ENCODE measurements at places on chromosomes 1 and 21.
A peak's percentile ranks its signal among the peaks of the same experiment; 100 is the strongest.

- no peak for DNase-seq
Measured at GRCh38 chr1:116164604-116165368, 53.6 kb downstream of the MAB21L3 start.

GRCh38 chr21:18715606-18716005, 312.0 kb upstream of the TMPRSS15 start:
- DNase-seq = no peak

GRCh38 chr1:173496757-173497320, 19.7 kb downstream of the PRDX6 start:
- DNase-seq = no peak

DNA sequence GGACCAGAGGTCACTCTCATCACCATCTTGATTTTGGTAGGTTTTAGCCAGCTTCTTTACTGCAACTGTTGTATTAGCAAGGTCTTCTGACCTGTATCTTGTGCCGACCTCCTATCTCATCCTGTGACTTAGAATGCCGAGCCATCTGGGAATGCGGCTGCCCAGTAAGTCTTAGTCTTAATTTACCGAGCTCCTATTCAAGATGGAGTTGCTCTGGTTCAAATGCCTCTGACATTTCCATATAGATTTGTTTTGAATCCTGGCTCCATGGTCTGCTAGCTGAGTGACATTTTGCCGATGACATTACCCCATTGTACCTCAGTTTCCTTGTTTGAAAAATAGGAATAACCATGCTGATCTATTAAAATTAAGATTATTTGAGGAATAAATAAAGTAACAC, 193.9 kb upstream of the HMCN1 start:
- no peak for DNase-seq

DNA sequence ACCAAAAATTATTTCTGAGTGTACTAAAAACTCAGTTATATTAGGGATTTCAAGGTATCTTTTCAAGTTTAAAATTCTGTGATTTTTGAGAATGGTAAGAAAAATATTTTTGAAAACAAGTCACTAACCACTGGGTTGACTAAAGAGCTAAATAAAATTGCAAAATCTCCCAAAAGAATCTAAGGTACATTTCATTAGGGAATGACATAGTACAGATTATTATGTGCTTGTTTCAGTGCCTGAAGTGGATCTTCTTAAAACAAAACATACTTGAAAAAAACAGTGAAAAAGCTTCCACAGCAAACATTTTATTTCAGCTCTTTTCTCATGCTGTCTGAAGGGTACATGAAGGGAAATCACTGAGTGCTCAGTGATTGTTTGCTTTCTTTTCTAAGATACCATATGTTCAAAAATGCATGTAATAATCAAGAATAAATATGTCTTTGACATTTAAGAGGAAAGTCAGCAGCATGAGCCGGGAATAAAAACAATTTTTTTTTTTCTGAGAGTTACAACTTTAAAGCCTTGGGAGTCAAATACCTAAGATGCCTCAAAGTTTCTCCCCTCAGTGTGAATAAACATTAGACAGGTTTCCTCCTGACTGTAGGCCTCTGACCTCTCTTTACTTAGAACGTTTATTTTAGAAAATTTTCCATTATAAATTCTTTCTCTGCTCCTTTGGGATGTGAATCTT, 200.7 kb downstream of the KCNT2 start:
- no peak for DNase-seq

GRCh38 chr1:25031601-25031965, 101.5 kb upstream of the RUNX3 start:
- DNase-seq = peak; percentile 46
